ENCODE measurements at places on chromosomes 3 and 15.

DNA sequence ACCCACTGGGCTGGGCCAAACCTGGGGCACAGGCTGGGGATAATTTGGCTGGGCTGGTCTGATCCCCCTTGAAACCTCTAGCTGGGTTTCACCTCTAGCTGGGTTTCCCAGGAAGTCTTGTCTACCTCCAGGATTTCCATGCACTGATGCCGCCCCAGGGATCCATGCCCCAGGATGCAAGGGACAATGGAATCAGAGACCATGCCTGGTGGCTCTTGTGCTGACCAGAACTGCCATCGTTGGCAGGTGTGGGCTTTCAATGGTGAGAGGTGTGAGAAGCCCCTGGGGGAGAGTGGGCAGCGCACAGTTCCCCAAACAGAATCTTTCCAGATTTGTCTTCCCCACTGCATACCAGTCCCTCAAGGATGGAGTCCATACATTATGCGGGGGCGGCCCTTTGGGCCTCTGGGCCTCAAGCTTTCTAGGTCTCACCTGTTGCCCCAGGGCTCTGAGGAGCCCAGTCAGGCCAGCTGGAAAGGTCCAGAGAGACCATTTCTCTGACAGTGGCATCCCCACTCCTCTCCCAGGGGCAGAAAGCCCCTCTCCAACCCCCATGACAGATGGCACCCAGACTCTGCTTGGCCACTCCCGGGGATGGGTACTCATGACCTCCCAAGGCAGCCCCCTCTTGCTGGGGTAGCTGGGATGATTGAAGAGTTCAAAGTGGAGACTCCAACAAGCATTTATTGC is 35.4 kb downstream of the EPHB3 start:
- no peaks in the 10 kb centered on the region for H3K36me3 ChIP-seq
- H3K4me1 ChIP-seq = no peaks in the 10 kb centered on the region
- no peak for DNase-seq
- no peak overlapping the region for H3K27ac ChIP-seq

DNA sequence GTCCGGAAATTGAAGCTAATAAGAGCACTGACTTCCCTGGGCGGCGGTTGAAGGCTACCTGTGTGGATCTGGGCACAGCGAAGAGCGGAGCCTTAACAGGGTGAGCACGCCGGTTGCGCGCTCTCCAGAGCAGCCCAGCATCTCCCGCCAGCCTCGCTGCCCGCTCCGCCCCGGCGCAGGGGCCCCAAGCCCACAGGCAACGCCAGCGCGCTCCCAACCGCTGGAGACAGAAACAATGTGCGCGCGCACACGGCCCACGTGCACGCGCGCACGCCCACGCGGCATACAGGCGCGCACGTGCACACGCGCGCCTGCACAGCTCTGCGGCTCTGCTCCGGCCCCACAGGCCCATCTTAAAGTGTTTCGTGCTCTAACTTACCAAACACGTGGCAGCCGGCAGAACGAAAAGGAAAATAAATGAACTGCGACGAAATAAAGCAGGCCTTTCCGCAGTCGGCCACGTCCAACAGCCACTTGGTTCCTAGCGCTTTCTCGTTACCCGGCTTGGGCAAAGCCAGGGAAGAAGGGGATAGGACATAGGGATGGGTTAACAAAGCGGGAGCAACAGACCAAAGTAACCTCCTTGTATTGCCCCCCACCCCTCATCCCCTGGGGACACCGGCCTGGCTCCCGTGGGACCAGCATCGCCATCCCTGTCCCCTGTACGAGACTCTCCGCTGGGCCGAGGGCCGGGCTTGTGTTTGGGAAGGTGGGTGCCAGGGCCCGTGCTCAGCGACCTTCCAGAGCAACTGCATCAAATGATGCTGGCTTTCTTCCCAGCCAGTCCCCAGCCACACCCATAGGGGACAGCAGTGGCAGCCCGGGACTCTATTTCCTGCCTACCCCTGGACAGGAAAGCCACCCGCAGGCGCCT is 203.7 kb downstream of the ABHD5 start:
- DNase-seq = peak; percentile 14
- H3K4me1 ChIP-seq = peaks cover 12% of the 10 kb centered on the region
- no peaks in the 10 kb centered on the region for H3K36me3 ChIP-seq
- peak overlapping the region; percentile 80 for H3K27ac ChIP-seq

DNA sequence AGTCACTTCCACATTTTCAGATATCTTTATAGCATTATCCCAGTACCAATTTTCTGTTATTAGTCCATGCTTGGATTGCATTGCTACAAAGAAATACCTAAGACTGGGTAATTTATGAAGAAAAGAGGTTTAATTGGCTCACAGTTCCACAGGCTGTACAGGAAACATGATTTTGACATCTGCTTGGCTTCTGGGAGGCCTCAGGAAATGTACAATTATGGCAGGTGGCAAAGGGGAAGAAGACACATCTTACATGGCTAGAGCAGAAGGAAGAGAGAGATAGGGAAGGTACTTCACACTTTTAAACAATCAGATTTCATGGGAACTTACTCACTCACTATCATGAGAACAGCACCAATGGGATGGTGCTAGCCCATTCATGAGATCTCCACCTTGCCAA is 172.3 kb upstream of the GPR149 start:
- H3K4me3 ChIP-seq = no peak overlapping the region
- no peaks in the 10 kb centered on the region for H3K27me3 ChIP-seq
- no peak for DNase-seq
- H3K27ac ChIP-seq = no peak overlapping the region

DNA sequence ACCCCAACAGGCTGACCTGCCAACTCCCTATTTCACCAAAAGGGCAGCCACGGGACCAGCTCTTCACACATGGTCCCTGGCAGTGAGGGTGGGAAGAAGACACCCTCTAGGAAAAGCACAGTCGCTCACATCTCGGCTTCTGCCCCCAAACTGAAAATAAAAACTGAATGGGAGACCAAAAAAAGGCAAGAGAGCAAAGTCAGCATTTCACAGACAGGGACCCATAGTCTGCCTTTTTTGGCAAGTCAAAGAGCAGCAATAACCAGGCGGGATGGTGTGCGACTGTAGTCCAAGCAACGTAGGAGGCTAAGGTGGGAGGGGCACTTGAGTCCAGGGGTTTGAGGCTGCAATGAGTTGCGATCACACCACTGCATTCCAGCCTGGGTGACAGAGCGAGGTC is 154.1 kb downstream of the ADAMTS17 start:
- no peaks in the 10 kb centered on the region for H3K36me3 ChIP-seq
- H3K4me1 ChIP-seq = no peaks in the 10 kb centered on the region
- no peak overlapping the region for H3K4me3 ChIP-seq
- H3K27ac ChIP-seq = no peak overlapping the region
- DNase-seq = no peak

GRCh38 chr3:37320276-37320675 is 145.9 kb upstream of the LRRFIP2 start:
- no peak overlapping the region for H3K4me3 ChIP-seq
- no peaks in the 10 kb centered on the region for H3K4me1 ChIP-seq
- peaks cover 51% of the 10 kb centered on the region for H3K36me3 ChIP-seq

DNA sequence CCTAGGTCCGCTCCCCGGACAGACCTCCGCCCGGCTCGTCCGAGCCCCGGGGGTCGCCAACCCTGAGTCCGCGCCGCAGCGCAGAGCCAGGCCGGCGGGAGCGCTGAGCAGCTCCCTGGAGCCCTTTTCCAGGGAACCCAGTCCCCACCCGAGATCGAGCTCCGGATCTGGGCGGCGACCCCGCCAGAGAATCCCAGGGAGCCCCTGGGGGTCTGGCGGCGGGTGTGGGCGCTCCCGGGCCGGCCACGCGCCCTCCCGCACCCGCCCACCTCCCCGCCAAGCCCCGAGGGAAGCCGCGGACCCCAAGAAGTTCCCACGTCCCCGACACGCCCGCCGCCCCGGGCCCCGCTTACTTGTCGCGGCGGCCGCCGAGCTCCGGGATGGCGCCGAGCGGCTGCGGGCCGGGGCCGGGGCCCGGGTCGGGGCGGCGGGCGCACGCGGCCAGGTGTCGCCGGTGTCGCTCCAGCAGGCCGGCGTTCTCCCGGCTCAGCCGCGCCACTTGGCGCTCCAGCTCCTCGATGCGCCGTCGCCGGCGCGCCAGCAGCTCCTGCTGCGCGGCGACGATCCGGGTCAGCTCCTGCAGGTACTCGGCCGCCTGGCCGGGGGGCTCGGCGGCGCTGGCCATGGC is 137.7 kb downstream of the NUP210 start:
- H3K36me3 ChIP-seq = peaks cover 4% of the 10 kb centered on the region
- no peak overlapping the region for H3K4me3 ChIP-seq
- H3K27me3 ChIP-seq = peaks cover 30% of the 10 kb centered on the region
- no peak overlapping the region for H3K27ac ChIP-seq

- no peak overlapping the region for H3K27ac ChIP-seq
- no peaks in the 10 kb centered on the region for H3K36me3 ChIP-seq
- no peak for DNase-seq
- H3K4me1 ChIP-seq = no peaks in the 10 kb centered on the region
Measured at GRCh38 chr15:70794596-70795310, 31.4 kb upstream of the UACA start.

GRCh38 chr15:67043939-67044771 is 21.2 kb upstream of the SMAD3 start:
- H3K27me3 ChIP-seq = no peaks in the 10 kb centered on the region
- no peak overlapping the region for H3K27ac ChIP-seq
- no peak for DNase-seq
- H3K4me3 ChIP-seq = no peak overlapping the region

DNA sequence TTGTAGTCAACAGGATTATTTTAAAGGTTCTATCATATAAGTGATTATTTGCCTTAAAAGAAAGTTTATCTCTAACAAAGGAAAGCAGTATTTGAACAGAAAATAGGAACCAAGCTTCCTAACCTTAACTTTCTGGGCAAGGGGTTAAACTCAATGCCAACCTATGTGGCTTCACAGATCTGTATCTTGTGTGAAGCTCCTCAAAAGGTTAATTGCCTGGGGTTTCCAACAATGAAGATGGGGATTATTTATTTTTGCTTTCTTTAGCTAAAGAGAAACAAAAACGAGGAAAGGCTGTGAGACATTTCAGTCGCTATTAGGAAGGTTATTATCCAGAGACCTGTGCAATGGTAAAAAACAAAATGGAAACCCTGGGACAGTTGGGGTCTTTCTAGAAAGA is 1.1 kb upstream of the WDR82 start:
- DNase-seq = no peak
- no peaks in the 10 kb centered on the region for H3K27me3 ChIP-seq
- H3K27ac ChIP-seq = peak overlapping the region; percentile 97
- peak overlapping the region; percentile 96 for H3K4me3 ChIP-seq
- H3K4me1 ChIP-seq = peaks cover 28% of the 10 kb centered on the region

DNA sequence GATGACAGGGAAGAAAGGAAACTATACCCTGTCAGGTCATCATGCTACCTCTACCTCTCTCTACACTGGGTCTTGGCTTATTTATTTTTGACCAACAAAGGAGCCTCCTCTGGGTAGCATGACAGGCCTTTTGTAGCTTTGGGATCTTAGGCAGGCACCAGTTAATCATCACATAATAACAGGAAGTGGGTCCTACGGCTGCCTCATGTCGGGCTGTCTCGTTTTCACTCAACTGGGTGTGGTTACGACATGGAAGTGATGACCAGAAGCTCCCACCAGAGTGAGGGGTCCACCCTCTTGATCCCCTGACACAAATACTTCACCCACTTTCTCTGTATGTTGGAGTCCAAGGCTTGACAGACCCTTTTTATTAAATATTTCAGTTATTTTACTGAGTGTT is 105.3 kb downstream of the CD47 start:
- peaks cover 15% of the 10 kb centered on the region for H3K4me1 ChIP-seq
- H3K27ac ChIP-seq = no peak overlapping the region
- H3K27me3 ChIP-seq = no peaks in the 10 kb centered on the region
- no peak for DNase-seq
- no peak overlapping the region for H3K4me3 ChIP-seq

DNA sequence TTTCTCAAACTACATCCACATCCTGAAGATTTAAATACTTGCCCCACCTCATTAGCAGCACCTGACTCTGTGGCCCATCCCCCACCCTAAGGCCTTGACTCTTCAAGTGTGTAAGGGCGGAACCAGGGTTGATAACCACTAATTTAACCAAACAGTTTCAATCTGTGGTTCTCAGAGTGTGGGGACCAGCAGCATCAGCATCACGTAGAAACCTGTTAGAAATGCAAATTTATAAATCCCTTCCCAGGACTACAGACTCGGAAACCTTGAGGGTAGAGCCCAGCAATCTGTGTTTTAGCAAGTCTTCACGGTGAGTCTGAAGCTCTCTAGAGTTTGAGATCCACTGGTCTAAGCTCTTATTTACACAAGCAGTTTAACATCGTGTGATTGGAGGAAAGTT is 12.4 kb downstream of the GNB4 start:
- DNase-seq = peak; percentile 65
- peak overlapping the region; percentile 95 for H3K27ac ChIP-seq
- peaks cover 19% of the 10 kb centered on the region for H3K4me1 ChIP-seq
- H3K4me3 ChIP-seq = peak overlapping the region; percentile 73
- no peaks in the 10 kb centered on the region for H3K36me3 ChIP-seq

DNA sequence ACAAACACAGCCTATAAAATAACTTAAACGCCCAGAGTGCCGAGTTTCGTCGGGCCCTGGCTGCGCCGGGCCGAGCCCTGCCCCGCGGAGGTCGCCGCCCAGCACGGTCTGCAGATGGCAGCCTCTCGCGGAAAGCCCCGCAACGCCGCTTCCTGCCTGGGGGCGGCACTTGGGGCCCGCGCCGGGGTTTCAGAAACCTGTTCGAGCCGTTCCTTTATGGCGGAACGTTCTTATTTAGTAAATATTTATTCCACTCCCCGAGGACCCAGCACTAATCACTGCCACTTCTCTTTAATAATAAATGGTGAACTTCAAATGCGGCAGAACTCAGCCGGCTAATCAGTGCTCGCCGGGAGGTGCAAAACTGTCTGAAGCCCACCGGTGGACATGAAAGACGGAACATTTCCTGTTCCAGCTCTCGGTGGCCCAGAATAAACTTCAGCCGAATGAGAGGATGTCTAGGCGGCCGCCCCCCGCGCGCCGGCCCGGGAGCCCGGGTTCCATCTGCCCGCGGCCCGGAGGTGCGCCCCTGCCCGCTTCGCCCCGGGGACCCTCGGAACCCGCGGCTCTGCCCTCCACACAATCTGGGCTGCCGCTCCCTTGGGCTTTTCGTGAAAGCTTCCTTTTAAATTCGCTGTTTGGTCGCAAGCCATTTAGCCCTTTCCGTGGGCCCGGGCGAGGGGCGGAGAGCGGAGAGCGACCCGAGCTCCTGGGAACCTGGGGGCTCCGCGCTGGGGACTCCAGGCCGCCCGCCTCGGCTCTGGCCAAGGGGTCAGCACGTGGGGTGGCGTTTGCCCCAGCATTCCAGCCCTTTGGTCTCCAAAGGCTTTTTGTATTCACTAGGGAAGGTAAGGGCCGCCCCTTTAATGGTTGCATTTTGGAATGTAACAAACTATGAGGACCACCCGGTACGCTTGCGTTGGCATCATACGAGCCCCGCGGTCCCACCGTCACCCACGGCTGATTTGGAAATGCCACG is 110.8 kb upstream of the ATP11B start:
- H3K4me1 ChIP-seq = peaks cover 6% of the 10 kb centered on the region
- DNase-seq = peak; percentile 69
- H3K36me3 ChIP-seq = no peaks in the 10 kb centered on the region
